ENCODE measurements at places on chromosomes 13 and 19. TPM values are rescaled to one million over a fixed set of nuclear protein-coding genes. Genes with fewer than 3 reads are reported as not detected.

DNA sequence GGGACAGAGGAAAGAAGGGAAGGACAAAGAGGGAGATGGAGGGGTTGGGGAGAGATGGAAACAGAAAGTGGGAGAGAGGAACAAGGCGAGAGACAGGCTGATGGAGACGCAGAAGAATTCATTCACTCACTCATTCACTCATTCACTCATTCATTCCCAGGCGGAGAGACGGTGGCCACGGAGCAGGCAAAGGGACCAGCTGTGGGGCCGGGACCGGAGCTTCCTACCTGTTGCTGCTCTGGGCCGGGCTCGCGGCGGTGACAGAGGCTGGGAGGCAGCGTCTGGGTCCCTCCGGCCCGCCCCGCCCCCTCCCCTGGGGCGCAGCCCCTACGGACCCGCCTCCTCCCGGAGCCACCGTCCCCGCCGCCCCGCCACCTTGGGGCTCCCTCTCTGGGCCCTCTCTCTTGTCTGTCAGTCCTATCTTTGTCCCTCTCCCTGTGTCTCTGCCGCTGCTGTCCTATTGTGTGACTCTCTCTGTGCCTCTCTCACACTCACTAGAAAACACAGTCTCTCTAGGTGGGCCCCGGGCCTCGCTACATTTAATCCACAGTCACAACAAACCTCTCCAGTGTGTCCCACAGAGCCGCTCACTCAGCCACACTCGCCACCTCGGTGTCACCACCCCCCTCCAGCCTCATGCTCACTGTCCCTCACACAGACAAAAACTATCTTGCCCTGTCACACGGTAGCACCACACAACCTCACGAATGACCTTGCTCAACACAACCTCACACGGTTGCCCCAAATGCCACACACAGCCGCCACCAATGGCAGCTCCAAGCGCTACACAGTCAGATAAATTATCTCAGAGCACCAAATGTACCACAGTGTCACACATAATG, at the start of gene GNG8:
Gene GNG8 (minus strand): TSS at position 283 of the 842 bp plus-strand sequence. CDS start 1,520 bp downstream, outside the sequence.
- H3K27me3 ChIP-seq: peaks cover 36% of the 10 kb centered on the region
- no peak for DNase-seq
- no peak within 1 kb of the TSS for H3K4me3 ChIP-seq
- no peak within 1 kb of the TSS for H3K27ac ChIP-seq
- H3K36me3 ChIP-seq: no peaks in the 10 kb centered on the region

GRCh38 chr13:43274881-43275280, 251.5 kb downstream of the DNAJC15 start:
- H3K27ac ChIP-seq: no peak overlapping the region
- H3K4me3 ChIP-seq: no peak overlapping the region
- no peaks in the 10 kb centered on the region for H3K4me1 ChIP-seq
- no peak for DNase-seq
- H3K27me3 ChIP-seq: no peaks in the 10 kb centered on the region
- H3K36me3 ChIP-seq: no peaks in the 10 kb centered on the region

GRCh38 chr13:113357529-113357928, 6.4 kb downstream of the GRTP1 start:
- H3K4me1 ChIP-seq: no peaks in the 10 kb centered on the region
- H3K4me3 ChIP-seq: no peak overlapping the region
- H3K27me3 ChIP-seq: no peaks in the 10 kb centered on the region

- H3K4me1 ChIP-seq: no peaks in the 10 kb centered on the region
- DNase-seq: no peak
- H3K36me3 ChIP-seq: no peaks in the 10 kb centered on the region
These were observed 7.4 kb downstream of the SIGLEC8 start for GRCh38 chr19:51450730-51451307.

DNA sequence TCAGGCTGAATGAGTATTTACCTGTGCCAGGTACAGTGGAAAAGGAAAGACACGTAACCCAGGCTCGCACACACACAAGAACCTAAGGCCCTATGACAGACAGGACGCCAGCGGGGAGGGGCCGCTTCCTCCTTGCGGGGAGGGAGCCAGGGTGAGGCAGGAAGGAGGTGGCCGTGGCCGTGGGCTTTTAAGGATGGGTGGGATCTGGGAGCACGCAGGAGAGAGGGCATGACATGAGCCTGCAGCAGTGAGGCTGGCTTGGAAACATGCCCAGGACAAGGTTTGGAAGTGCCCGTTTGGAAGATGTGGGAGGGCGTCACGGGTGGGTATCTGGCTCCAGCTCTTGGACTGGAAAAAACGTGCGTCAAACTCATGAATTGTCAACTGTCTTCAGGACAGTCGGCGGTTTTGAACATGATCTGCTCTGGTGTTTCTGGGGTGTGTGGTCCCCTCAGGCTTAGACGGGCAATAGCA, 20.1 kb downstream of the SH3GL1 start:
- H3K4me1 ChIP-seq: peaks cover 25% of the 10 kb centered on the region
- no peaks in the 10 kb centered on the region for H3K36me3 ChIP-seq
- no peak overlapping the region for H3K4me3 ChIP-seq
- DNase-seq: no peak
- H3K27ac ChIP-seq: peak overlapping the region; percentile 35
- no peaks in the 10 kb centered on the region for H3K27me3 ChIP-seq

GRCh38 chr13:30204564-30204963, 102.8 kb downstream of the KATNAL1 start:
- no peaks in the 10 kb centered on the region for H3K27me3 ChIP-seq
- H3K4me1 ChIP-seq: no peaks in the 10 kb centered on the region
- no peak overlapping the region for H3K27ac ChIP-seq

- peak overlapping the region; percentile 74 for H3K27ac ChIP-seq
- peak; percentile 32 for DNase-seq
- no peak overlapping the region for H3K4me3 ChIP-seq
These were observed 49.5 kb downstream of the RFX2 start for GRCh38 chr19:6060600-6061375.

The ONECUT3 gene
- not detected for total RNA-seq

The FOXA3 gene
- 55.9 TPM for total RNA-seq

Data from colonic mucosa (tissue), 4 donors.